Epithelial cell of alveolus of lung (primary cell): ENCODE measurements at places on chromosomes 4 and X. TPM values are rescaled to one million over a fixed set of nuclear protein-coding genes. Genes with fewer than 3 reads are reported as not detected.

PCDH10 gene
- total RNA-seq: 2.4 and 4.3 TPM in 2 replicates

SOD3 gene
- total RNA-seq: 2.7 and 4.2 TPM in 2 replicates

SCD5 gene
- total RNA-seq: 7.4 and 17.9 TPM in 2 replicates

TLR8 gene
- total RNA-seq: not detected in 2 replicates

RHOH gene
- under 0.01 TPM in 1 of 2 replicates, not detected in the other for total RNA-seq

CENPVL2 gene
- not detected in 2 replicates for total RNA-seq

HSFX4 gene
- not detected in 2 replicates for total RNA-seq
